Mesothelial cell of epicardium (in vitro differentiated cells): ENCODE measurements at places on chromosomes 2 and 18.

DNA sequence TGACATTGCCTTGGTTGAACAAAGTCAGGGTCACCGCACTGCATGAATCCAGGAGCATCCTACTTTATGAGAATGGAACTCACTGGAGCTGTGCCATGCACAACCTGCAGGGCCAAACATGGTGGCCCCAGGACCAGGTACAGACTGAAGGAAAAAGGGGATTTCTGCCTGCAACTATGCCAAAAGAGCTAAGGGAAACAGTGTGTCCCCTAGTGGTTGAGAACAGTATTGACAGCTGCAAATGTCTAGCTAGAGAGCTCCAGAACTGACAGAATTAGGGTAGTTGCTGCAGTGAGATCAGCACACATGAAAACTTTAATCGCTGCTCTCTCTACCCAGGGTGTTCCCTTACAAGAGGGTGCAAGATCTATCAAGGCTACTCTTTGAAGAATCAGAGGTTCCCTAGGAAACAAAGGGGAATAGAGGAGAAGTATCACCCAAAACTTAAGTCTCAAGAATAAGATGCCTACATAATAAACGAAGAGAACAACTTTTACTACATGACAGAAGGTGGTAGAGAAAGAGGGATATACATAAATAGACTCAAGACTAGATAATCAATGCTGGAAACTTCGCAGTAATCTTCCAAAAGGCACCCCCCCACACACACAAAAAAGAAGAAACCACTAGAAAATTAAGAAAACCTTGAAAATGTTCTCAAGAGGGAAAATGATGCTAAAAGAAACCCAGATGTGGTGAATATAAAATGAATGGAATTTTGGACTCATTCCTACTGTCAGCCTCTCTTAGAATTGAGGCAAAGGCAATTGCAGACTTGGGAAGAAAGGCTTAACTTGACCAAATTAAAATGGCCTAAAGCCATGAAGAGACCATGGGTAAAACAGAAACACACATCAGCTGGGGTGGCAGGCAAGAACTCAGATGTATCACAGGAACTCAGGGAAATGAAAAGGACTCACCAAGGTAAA is 43.6 kb upstream of the IHH start:
- no peak for DNase-seq

DNA sequence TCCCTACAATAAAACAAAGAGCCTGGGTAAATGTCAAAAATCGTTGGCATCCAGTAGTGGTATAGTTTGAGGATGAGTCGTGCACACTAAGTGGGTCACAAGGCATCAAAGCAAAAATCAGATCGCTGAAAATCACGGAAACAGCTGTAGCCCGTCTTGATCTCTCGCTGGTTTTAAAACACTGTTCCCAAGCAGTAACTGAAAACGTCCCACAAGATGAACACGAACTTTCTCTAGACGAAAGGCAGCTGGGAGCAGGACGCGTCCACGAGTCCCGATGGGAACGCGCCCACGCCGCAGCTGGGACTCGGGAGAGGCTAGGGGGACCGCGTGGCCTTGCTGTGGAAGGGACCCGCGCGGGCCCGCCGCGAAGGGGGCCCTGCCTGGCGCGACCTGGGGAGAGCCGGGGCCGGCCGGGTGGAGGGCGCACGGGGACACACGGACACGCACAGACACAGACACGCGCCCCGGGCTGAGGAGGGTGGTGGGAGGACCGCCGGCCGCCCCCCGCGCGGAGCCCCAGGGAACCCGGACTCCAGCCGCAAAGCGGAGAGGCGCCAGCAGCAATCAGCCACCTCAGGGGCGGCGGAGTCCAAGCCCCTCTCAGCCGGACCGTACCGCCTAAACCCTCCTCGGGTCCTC is 651 bp downstream of the STK17B start:
- DNase-seq, result peak; percentile 38

- no peak for DNase-seq
Measured at GRCh38 chr2:181312515-181312927, 144.7 kb upstream of the ITGA4 start.

DNA sequence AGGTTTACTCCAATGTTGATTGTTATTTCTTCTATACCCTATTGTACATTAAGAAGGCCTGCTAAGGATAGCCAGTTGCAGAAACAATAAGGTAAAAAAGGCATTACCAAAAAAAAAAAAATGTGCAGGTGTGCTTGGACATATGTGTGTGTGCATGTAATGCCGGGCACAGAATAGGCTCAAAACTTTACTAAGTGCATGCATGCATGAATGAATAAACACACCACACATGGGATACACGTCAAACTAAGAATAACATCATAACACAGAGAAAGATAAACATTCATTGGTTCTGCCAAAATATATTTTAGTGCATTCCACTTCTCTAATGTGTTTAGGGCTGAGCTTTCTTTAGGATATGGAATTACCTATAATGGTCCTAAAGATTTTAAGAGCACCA is 298.2 kb downstream of the TCF4 start:
- DNase-seq, result no peak

- no peak for DNase-seq
Measured at GRCh38 chr18:21402272-21402671, 160.2 kb downstream of the GREB1L start.

DNA sequence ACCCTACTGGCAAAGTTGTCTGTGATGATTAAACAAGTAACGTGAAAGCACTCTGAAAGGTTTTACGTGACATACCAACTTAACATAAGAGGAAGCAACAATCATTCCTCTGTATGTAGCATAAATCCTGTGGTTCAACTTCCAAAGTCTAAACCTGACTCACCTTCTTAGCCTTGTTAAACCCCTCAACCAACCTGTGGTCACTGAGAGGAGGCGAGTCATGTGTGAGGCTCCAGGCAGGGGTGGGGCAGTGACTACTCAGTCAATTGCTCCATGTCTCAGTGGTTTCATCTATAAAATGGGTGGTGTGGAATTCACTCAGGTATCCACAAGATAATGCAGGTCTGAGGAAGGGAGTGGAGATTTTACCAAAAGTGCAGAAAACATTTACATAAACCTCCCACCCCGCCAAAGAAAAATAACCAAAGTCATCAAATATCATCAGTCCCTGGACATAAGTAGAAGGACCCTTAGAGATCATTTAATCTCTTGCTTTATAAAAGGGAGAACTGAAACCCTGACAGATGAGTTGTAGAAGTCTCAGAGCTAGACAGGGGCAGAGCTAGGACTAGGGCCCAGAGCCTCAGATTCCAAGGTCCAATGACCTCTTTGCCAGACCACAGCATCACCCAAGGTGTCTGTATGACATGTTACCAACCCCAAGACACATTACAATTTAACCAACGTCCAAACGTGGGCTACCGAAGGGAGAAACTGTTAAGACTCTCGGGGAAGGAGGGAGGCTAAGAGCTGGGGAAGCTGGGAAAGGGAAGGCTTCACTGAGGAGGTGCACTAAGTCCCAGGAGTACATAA is 3.7 kb upstream of the PCBP1 start:
- DNase-seq, result no peak

DNA sequence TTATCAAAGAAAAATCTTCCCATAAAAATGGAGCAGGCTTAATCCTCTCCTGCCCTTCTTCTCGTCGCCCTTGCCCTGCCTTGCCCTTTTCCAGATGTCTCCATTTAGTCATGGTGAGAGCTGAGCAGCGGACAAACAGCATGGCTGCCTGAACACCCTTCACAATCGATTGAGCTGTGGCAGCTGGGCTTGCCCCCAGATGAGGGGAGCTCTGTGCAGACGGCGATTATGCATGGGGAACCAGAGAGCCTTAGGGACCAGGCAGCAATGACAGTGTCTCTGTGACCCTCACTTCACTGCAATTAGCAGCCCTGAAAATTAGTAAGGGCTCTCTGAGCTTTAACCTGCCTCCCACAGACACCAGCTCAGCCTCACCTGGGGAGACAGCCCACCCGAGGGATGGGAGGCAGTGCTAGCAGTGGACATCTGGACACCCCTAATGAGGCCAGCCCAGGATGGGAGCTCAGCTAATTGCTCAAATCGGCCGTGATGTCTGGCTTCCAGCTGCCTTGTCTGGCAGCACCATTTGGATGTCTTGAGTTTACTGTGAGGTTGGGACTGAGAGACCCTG is 365.7 kb downstream of the TNS1 start:
- DNase-seq, result no peak

GRCh38 chr2:96169868-96170507 is 24.7 kb upstream of the DUSP2 start:
- DNase-seq, result no peak

DNA sequence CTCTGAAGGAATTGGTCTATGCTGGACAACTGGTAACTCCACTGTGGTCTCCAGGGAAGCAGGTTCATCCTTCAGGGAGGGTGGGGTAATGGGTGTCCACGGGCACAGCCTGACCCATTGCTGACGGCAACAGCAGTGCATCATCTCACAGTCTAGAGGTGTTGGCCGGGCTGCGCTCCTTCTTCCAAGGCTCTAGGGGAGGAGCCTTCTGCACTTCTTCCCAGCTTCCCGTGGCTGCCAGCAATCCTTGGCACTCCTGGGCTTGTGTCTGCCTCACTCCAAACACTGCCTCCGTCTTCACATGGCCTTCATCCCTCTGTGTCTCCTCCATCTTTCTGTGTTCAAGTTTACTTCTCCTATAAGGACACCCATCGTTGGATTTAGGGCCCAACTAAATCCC is 166.2 kb downstream of the CTIF start:
- DNase-seq, result no peak

DNA sequence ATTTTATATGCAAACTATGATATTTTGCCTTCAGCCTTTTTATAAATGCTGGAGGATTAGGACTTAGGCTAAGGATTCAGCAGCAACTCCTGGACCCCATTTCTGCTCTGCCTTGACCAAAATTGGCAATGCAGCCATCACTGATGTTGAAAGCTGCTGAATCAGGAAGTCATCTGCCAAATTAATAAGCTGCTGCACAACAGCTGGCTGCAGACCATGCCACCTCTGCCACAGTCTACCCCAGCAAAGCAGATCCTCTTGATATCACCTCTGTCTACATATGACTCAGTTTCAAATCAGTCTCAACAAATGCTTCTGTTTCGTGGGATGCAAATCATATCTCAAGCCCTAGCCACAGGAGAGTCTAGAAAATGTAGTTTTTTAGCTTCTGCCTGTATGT is 7.1 kb upstream of the SOS1 start:
- no peak for DNase-seq

- DNase-seq, result no peak
Measured at GRCh38 chr2:207113414-207113813, 52.3 kb downstream of the KLF7 start.

DNA sequence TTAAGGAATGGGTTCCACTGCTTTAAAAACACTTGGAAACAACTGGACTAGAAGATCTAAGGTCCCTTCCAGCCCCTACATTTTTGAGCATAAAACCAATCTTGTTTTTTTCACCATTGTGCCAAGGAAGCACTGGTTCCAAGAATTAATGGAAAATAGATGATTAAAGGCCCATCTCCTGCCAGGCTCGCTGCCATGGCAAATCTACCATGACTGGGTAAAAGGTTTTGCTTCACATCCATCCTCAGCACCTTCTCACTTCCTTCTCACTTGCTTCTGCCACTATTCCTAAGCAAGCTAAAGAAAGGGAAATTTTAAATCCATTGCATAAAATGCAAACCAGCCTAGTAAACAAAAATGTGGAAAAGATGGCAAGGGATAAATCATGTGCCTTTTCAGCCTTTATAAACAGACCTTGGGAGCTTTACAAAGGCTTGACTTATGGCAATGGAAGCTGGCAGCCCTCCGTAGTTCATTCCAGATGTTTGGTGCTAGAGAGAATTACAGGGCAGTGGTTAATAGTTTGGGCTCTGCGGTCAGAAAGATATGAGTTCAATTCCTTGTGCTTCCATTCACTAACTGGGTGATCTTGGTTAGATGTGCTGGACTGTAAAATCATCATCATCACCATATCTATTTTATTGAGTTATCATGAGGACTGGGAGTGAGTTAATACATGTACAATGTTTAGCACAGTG is 27.0 kb upstream of the ST3GAL5 start:
- DNase-seq, result no peak

DNA sequence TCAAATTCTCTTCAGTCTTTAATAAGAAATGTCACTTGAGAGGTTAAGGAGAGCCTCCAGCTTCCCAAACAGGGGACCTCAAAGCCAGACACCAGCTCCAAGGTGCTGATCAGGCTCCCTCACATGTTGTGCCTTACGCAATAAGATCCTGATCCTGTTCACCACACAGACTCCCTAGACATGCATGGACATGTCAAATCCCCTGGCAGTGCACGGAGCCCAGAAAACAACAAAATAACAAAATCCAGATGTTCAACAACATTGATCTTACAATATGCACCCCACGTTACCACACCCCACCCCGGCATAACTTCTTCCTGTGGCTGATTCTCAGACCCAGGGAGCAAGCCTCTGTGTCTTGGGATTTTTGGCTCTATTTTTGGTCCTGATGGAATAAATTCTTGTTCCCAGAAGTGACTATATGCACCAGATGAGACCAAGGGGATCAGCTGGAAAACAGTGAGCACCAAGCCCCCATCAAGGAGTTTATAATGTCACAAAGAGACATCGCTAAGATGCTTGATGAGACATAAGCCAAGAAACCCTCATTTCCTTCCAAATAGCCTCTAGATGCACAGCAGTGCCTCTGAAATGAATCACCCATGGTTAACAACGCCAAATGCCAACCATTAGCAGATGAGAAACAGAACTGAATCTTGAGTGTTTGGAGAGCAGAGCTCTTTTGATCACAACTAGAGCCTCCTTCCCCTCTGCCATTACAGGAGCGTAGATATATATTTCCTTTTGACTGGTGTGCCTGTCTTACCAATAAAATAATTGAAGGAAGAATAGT is 198.2 kb downstream of the PRKCE start:
- DNase-seq, result no peak

DNA sequence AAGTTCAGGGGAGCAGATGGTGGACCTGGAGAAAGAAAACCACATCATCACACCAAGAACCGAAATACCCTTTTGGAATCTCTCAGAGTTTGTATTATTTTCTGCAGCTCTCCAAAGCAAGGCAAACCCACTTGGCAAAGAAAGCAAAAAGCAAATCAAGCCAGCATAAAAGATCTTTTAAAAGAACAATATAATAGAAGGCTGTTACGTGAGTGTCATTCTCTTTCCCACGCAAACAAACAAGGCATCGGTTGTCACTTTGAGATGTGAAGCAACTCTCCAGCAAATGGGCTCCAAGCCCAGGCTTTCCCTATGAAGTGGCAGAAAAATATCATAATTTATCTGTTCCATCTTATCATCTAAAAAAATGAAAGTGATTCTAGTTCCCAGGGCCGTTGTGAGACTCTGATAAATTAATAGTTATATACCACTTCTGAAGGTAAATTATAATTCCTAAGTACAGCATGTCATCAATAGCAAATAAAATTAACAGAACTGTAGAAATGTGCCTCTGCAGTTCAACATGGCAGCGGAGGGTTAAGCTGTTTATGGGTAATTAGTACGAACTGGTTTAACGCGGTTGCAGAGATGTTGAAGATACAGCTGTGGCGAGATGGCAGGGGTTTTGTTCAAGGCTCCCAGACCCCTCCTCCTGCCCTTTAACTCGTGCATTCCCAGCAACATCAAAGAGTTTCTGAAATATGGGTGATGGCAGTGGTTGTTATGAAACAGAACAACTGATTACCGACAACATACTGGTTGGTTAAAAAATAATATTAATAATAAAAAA is 89.2 kb downstream of the EPHA4 start:
- DNase-seq, result no peak
